ENCODE measurements at places on chromosomes 1 and 21.

DNA sequence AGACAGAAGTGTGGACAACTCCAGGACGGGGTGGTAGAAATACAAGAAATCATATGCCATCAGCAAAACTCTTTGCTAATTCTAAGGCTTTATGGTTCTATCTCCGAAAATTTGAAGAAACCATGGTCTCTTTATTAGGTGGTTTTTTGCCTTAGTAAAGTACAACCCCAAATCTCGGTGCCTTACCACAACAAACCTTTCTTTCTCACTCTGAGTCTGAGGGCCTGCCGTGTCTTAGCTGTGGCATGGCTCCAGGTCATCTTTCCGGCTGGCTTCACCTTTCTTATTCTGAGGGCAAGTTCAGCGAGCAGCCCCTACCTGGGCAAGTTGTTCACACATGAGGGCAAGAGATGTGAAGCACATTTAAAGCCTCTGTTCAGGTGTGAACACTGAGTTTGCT is 280.6 kb downstream of the TTLL7 start:
- H3K36me3 ChIP-seq, result no peaks in the 10 kb centered on the region
- no peak for DNase-seq
- H3K4me3 ChIP-seq, result no peak overlapping the region
- no peaks in the 10 kb centered on the region for H3K4me1 ChIP-seq
- no peaks in the 10 kb centered on the region for H3K27me3 ChIP-seq

DNA sequence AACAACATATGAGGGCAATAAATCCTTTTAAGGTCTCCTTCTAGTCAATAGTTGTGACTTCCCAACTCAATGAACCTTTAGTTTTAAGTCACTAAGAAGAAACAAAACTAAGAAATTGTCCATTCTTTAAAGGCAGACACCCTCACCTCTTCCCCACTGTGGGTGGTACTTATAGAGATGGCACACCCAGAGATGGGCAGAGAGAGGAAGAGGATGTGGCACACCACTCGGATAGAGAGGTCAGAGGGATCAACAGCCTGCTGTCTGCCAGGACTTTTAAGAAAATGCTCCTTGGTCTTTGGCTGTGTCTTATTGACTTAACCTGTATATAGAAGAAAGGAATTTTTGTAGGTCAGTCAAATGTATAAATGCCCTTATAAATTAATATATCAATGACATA is 45.1 kb downstream of the FASLG start:
- no peaks in the 10 kb centered on the region for H3K36me3 ChIP-seq
- H3K27ac ChIP-seq, result no peak overlapping the region
- no peaks in the 10 kb centered on the region for H3K27me3 ChIP-seq
- H3K4me3 ChIP-seq, result no peak overlapping the region
- H3K4me1 ChIP-seq, result no peaks in the 10 kb centered on the region

DNA sequence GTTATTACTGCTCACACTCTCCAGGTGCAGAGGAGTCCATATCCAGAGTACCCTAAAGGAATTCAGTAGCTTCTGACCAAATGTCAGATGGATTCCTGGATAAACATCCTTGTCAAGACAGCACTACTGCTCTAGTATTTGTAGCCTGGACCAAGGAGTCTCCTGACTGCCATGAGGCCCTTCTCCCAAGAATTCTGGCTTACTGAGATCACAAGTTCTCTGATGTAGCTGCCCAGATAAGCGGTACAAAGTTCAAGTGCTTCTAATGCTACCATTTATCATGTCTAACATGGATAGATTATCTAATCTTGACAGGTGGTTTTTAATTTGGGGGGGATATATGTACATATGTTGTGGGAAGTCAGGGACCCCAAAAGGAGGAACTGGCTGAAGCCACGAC is 196.6 kb upstream of the HMCN1 start:
- H3K4me1 ChIP-seq, result peaks cover 2% of the 10 kb centered on the region
- H3K4me3 ChIP-seq, result no peak overlapping the region
- no peaks in the 10 kb centered on the region for H3K36me3 ChIP-seq
- H3K27me3 ChIP-seq, result no peaks in the 10 kb centered on the region
- peak; percentile 56 for DNase-seq
- peak overlapping the region; percentile 63 for H3K27ac ChIP-seq

DNA sequence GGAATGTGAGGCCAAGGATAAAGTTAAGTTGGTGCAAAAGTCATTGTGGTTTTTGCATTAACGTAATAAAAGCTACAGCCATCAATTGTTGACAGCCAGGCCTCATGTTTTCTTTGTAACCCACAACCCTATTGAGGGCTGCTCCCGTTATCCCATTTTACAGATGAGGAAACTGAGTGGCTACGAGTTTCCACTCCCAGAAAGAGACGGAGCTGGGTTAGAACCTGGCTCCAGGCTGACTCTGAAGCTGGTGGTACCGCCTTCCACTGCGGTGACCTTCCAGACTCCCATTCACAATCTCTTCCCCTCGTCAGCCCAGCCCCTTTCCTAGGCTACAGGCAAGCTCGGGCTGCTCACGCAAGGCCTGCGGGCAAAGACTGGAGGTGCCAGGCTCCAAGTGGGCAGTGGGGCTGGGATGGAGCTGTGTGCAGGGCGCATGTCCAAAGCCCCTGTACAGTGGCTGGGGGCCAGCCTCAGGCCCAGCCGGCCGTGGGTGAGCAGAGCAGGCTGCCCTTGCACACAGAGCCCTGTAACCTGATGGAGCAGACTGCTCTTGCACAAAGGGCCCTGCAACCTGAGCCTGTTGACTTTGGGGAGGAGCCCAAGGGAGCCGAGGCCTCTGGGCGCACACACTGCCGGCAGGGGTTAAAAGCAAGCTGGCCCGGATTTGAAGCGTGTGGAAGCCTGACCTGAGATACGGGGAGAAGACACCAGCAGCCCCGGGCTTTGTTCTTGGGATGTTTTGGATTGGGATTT is 97.4 kb upstream of the TMPRSS2 start:
- H3K36me3 ChIP-seq, result no peaks in the 10 kb centered on the region
- no peak overlapping the region for H3K4me3 ChIP-seq
- H3K4me1 ChIP-seq, result no peaks in the 10 kb centered on the region

GRCh38 chr1:171292799-171293198 is 21.2 kb upstream of the FMO4 start:
- no peaks in the 10 kb centered on the region for H3K36me3 ChIP-seq
- no peak overlapping the region for H3K27ac ChIP-seq
- no peak overlapping the region for H3K4me3 ChIP-seq
- no peaks in the 10 kb centered on the region for H3K27me3 ChIP-seq

DNA sequence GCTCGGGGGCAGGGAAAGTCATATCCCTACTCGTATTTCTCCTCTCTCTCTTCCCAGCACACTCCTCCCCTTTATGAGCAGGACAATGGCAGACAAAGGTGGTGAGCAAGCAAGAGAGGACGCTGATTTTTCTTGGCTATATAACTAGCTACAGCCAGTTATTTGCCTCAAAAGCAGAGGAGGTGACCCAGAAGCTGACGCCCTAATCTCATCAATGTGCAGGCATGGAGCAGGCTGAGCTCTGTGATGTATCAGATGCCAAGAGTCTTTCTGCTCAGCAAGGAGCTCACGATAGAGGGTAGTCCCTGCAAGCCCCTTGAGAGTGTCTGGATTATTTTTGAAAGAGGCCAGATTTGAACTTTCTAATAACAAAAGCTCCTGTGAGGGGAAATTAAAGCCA is 75.5 kb downstream of the ASTN1 start:
- H3K36me3 ChIP-seq, result no peaks in the 10 kb centered on the region
- no peak overlapping the region for H3K4me3 ChIP-seq
- H3K27me3 ChIP-seq, result no peaks in the 10 kb centered on the region
- no peak for DNase-seq

- H3K27me3 ChIP-seq, result no peaks in the 10 kb centered on the region
- DNase-seq, result no peak
- no peaks in the 10 kb centered on the region for H3K4me1 ChIP-seq
- H3K4me3 ChIP-seq, result no peak overlapping the region
- no peak overlapping the region for H3K27ac ChIP-seq
- H3K36me3 ChIP-seq, result no peaks in the 10 kb centered on the region
These were observed 172.8 kb downstream of the PRDM16 start for GRCh38 chr1:3241673-3242407.

GRCh38 chr21:33831962-33832659 is 83.5 kb downstream of the ATP5PO start:
- H3K36me3 ChIP-seq, result peaks cover 3% of the 10 kb centered on the region
- no peak overlapping the region for H3K4me3 ChIP-seq
- no peaks in the 10 kb centered on the region for H3K4me1 ChIP-seq
- H3K27ac ChIP-seq, result no peak overlapping the region
- DNase-seq, result no peak

DNA sequence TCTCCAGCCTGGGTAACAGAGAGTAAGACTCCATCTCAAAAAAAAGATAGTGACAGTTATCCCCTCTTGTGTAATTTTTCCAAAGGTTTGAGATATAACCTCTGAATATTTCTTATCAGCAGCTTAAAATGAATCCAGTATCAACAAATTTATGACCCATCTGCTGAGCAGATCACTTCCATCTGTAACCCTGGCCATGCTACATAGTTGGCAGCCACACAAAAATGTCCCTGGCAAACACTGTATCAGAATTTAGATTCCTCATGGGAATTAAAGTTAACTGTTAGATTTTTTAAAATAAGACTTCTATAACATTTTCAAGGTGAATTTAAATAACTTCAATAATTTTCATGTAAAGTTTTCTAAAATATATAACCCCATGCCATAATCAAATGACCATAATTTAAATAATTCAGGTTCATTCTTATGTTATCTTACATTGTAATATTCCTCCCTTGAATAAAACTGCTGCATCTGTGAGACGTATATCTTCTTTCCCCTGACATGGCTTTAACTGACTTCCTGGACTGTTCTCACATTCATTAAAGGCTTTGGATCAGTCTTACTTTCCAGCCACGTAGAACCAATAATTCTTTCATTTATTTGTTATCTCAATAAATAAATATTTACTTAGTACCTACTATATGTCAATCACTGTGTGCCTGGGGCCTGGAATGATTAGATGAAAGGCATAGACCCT is 5.3 kb upstream of the PRPF38B start:
- H3K4me1 ChIP-seq, result peaks cover 2% of the 10 kb centered on the region
- no peaks in the 10 kb centered on the region for H3K27me3 ChIP-seq

- no peaks in the 10 kb centered on the region for H3K36me3 ChIP-seq
- no peaks in the 10 kb centered on the region for H3K27me3 ChIP-seq
- no peak overlapping the region for H3K27ac ChIP-seq
- no peak overlapping the region for H3K4me3 ChIP-seq
- peaks cover 2% of the 10 kb centered on the region for H3K4me1 ChIP-seq
These were observed 463 bp upstream of the PRRC2C start for GRCh38 chr1:171484760-171485374.

DNA sequence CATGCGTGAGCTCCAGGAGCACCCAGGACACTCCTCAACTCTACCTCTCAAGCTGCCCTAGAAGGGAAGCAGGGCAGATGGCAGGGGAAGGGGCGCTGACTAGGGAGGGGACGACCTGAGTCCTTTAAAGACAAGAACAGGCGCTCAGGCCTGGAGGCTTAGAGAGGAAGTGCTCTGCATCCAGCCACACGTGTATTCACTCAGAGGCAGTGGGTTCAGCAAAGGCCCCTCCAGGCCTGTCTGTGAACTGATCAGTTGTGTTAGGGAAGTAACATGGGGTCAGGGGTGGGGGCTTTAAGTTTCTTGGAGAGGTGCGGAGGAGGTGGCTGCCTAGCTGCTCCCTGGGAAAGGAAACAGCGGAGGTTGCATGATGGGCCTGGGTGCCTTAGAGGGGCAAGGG is 37.1 kb upstream of the ARF1 start:
- H3K27me3 ChIP-seq, result no peaks in the 10 kb centered on the region
- H3K4me3 ChIP-seq, result no peak overlapping the region
- no peak for DNase-seq

DNA sequence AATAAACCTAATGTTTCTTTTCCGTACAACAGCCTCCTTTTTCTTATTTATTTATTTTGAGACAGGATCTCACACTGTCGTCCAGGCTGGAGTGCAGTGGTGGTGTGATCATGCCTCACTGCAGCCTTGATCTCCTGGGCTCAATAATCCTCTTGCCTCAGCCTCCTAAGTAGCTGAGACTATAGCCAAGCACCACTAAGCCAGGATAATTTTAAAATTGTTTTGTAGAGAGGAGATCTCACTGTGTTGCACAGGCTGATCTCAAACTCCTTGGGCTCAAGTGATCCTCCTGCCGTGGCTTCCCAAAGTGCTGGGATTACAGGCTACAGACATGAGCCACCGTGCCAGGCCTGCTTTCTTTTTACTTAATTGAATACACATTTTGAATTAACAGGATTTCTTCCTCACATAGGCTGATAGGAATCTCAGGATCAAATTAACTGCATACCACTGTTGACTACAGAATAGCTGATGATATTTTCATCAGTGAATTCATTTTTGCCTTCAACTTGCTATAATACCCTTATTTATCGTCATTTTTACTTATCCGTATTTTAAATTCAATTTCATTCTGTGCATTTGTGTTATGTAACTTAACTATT is 2010.5 kb downstream of the NCAM2 start:
- H3K4me1 ChIP-seq, result peaks cover 2% of the 10 kb centered on the region
- H3K27ac ChIP-seq, result no peak overlapping the region
- peak; percentile 34 for DNase-seq
- H3K27me3 ChIP-seq, result no peaks in the 10 kb centered on the region
- H3K36me3 ChIP-seq, result no peaks in the 10 kb centered on the region
- no peak overlapping the region for H3K4me3 ChIP-seq
